Esophagus squamous epithelium (tissue), 5 donors: ENCODE measurements at places on chromosomes 1 and 21.

GRCh38 chr1:162070825-162071224 lies 1.3 kb downstream of the NOS1AP start:
- DNase-seq: no peak

- DNase-seq: no peak
Observed at GRCh38 chr1:230267338-230268065, 158.6 kb downstream of the PGBD5 start.

GRCh38 chr1:205610901-205611466 lies 20.8 kb downstream of the ELK4 start:
- DNase-seq: no peak

- no peak for DNase-seq
Observed at GRCh38 chr1:29033829-29034466, 89.8 kb downstream of the TMEM200B start.

DNA sequence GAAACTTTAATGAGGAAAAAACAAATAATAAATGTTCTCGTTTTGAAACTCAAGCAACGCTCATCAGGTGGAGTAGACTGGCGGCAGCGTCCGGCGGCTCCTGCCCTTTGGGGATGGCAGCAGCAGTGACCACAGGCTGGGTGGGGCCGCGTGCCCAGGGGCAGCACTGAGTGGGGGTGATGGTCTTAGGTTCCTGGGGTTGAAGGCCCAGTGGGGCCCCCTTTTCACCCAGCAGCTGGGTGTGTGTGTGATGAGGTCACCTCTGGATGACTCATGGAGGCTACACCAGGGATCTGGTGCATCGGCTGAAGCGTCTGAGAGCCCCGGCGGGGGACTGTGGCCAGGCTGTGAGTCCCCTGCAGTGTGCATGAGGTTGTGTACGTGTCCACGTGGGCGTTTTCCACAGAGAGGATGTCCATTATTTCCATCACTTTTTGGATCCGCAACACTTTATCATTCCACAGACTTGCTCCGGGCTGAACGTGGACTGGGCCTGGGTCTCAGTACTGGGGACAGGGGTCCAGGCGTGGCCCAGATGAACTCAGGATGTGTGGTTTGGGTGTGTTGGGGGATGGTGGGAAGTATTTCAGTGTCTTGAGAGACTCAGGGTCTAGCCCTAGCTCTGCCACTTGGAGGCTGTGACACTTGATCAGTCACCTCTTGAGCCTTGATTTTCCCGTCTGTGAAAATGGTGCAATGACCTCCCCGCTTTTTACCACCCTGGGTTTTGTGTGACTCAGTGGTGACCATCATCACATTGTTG lies 25.6 kb downstream of the LDLRAP1 start:
- DNase-seq: no peak

DNA sequence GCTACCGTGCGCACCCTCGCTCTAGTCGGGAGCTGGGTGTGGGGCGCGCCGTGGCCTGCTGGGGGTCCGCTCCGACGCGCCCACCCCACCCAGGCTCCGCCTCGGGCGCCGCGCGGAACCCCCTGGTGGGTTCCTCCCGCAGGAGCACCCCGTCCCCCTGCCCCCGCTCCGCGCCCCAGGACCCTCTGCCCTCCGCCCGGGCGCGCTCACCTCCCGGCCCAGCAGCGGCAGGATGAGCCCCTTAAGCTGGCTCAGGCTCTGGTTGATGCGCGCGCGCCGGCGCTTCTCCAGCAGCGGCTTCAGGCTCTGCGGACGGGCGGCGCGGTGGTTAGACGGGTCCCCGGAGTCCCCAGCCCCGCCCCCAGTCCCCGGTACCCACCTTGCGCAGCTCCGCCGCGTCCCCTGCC lies 319 bp downstream of the HES2 start:
- DNase-seq: no peak

GRCh38 chr21:34843562-34843961 lies 174.8 kb downstream of the CLIC6 start:
- no peak for DNase-seq

- DNase-seq: no peak
Observed at GRCh38 chr21:29303288-29303687, 4.6 kb downstream of the BACH1 start.

DNA sequence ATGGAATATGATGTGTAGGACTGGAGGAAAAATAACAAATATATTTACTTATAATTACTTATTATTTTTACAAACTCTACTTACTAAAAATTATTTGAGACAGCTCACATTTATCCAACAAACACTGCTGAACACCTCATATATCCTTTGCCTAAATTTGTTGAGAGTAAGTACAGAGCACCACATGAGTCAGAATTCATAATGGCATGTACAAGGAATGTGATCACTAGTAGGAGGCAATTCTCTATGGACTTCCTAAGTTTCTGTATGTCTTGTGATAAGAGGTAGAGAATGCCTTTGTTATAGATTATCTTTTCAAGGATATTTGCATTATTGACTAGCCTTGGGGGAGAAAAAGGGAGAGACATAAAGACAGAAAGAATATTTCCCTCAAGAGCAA lies 8.2 kb upstream of the ST6GALNAC3 start:
- no peak for DNase-seq

DNA sequence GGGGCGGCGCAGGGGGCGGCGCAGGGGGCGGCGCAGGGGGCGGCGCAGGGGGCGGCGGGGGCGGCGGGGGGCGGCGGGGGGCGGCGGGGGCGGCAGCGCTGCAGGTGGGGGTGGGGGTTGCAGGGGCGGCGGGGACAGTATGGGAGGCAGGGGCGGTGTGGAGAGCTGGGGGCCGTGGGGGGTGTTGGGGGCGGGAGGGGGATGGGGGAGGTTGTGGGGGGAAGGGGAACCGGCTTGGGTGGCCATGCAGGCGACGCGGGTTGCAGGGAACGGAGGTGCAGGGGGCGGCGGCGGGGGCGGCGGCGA lies 13.0 kb upstream of the SLC19A1 start:
- no peak for DNase-seq

- DNase-seq: no peak
Observed at GRCh38 chr21:41302976-41303375, 13.6 kb upstream of the FAM3B start.

GRCh38 chr1:184708084-184708676 lies 46.5 kb downstream of the EDEM3 start:
- DNase-seq: no peak

- no peak for DNase-seq
Observed at GRCh38 chr1:181128592-181129497, 40.3 kb downstream of the IER5 start.

DNA sequence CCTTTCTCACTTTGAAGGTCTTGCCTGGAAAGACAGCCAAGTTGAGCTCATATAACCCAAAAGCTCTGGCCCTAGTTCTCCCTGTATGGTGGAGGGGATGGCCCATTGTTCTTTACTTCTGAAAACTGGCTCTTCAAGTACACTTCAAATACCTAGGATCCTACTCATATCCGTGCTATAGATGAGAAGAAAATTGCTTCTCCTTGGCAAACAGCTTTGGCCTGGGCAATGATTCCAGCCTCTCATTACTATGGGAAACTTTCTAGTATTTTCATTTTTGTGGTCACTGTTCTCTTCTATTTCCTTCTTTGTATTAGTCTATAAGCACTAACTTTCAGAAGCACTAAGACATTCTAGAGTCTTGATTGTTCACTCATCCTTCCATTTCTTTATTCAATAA lies 53.7 kb downstream of the ZNF697 start:
- DNase-seq: no peak

- no peak for DNase-seq
Observed at GRCh38 chr1:40090652-40091355, 6.2 kb downstream of the PPT1 start.

DNA sequence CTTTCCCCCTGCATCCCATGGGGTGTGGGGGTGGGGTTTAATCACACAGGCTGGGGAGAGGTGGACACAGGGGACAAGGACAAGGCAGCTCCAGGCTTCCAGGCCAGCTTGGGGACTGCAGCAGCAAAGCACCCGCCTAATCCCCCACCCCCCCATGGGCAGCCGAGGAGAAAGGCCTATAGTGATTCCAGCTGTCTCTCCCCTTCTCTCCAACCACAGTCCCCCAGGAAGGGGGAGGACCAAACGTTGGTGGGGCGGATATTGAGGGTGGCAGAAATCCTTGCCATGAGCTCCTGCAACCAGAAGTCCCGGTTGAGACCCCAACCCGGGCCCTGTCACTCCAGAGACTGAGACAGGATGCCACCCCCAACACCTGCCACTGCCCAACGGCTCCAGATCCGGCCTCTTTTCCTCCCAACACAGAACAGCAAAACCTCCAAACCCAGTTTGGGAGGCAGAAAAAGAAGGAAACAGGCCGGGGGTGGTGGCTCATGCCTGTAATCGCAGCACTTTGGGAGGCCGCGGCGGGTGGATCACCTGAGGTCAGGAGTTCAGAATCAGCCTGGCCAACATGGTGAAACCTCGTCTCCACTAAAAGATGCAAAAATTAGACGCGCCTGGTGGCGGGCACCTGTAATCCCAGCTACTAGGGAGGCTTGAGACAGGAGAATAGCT lies 1.7 kb downstream of the EPHA2 start:
- DNase-seq: no peak

DNA sequence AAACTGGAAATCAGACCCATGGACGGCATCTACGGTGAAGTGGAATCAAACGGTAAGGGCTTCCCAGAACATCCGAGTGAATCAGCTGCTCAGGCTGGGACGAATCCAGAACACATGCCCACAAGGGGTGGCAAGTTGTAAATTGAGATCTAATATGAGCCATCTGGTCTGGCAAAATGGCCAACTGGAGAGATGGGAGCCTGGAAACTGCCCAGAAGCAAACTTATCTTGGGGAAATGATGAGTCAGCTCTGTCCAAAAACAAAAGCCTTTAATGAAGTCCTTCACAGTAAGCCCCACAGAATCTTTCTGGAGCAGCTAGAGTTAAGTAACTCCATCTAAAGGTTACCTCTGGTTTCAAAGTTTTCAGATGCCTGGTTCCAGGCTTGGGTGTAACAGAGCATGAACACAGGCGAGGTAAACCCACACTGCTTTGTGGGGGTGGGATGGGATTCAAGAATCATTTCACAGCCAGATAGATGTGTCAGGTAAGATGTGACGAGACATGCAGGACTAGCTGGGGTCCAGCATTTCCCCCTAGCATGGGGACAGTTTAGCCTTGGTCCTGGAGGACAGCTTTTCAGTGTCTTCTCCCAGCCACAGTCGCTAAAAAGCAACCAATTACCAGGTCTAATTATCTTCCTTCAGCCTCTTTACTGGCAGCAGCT lies 10.5 kb upstream of the SRP9 start:
- DNase-seq: no peak

- no peak for DNase-seq
Observed at GRCh38 chr1:1900883-1901640, 10.2 kb upstream of the GNB1 start.

GRCh38 chr1:236718328-236718727 lies 32.0 kb downstream of the ACTN2 start:
- DNase-seq: no peak

DNA sequence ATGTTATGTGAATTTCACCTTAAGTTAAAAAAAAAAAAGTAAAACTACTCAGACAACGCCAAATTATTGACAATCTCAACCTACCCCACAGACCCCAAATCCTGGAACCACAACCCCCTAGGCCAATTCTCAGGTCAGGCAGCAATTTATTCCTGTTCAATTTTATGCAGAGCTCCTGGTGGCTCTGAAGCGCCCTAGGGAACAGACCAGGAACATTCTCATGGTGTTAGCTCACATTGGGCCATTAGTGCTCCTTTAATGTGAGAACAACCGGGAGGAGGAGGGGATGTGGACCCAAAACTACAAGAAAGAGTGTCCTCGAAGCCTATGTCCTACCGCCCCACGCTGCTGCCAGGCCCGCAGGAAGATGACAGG lies 403 bp upstream of the PSEN2 start:
- DNase-seq: no peak
